Activated T-cell treated with anti-CD3 and anti-CD28 coated beads for 1 hour (primary cell): ENCODE measurements at places on chromosomes 4 and X.

DNA sequence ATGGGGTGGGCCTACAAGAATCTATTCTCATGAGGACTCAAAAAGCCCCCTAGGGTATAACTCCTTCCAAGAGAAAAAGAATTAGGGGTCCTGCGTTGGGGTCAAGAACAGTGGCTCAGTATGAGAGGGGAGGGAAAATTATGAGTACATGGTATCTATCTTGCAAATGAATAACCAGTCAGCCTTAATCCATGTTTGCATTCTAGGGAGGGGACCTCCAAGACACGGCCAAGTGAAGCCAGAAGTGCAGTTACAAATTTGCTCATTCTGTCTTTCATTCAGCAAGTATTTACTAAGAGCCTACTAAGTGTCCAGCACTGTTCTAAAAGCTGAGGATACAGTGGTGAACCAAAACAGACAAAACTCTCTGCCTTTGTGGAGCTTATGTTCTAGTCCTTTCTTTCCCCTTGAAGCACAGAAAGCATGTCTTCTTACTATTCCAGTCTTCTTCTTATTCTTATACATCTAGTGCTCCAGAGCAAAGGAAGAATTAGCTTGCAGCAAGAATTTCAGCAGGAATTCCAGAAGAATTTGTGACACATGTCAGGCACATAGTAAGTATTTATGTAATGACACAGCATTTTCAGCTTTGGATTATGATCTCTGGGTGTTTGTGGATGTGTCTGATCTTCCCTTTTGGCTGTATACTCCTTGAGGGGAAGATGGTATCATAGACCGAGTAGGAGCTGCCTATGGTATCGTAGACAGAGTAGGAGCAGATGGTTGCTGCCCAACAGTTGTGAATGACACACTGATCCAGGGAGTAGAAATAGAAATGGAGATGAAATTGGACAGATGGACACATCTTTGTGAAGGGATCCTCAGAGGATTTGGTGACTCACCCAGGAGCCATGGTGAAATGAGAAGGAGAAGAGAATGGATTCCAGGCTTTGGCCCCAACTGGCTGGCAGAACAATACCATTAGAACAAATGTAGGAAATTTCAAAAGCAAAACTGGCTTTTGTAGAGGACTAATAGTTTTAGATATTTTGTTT, 75.9 kb downstream of the COQ2 start:
- DNase-seq = no peak

DNA sequence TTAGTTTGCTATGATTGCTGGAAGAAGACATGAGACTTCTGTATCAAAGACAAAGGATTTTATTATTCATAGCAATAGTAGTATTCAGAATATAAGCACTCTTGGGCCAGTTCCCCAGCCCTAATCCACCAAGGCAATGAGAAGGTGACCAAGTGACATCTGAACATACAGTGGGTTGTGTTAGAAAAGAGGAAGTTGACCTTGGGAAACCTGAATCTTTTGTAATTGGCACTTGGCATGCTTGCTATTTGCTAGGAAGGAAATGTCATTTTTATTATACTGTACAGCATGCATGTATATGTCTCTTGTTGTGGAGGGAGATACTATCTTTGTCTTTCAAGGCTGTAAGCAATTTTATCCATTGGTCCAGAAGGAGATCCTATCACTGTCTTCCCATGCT, 216.1 kb upstream of the FAT1 start:
- DNase-seq = no peak

DNA sequence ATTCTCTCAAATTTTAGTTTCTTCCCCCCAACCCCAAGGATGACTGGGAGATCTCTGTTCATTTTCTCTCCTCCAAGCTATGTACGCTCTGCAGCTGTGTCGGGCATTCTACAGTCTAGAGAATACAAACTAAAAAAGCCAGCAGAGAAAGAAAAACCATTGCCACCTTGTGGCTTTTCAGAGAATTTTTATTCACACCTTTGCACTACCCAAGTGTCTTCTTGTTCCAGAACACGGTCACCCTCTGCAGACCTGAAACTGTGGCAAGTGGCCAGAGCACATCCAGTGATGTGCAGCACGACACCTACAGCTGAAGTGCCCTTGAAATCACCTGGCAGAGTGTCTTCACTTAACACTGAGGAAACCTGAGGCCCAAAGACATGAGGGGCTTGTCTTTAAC, 68.6 kb downstream of the CHST7 start:
- no peak for DNase-seq

- DNase-seq = no peak
Observed at GRCh38 chr4:167196344-167197012, 37.8 kb downstream of the SPOCK3 start.

DNA sequence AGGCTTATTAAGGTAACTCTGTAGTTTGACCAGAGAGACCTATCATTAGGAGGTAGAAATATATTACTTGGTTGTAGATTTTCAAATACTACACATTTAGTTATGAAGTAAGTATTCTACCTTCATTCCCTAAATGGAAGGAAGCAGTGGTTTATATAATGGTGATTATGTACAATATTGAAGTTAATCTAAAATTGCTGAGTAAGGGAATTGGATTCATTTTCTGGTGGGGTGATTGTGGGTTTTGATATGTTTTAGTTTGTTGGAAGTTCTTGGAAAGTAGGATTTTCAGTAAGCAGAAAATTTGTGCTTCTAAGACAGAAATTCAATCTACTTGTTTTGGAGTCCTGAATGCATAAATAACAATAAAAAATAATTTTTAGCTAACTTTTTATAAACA, 1830.9 kb upstream of the ADGRL3 start:
- no peak for DNase-seq

- DNase-seq = no peak
Observed at GRCh38 chrX:18962329-18962728, 21.6 kb downstream of the PHKA2 start.

DNA sequence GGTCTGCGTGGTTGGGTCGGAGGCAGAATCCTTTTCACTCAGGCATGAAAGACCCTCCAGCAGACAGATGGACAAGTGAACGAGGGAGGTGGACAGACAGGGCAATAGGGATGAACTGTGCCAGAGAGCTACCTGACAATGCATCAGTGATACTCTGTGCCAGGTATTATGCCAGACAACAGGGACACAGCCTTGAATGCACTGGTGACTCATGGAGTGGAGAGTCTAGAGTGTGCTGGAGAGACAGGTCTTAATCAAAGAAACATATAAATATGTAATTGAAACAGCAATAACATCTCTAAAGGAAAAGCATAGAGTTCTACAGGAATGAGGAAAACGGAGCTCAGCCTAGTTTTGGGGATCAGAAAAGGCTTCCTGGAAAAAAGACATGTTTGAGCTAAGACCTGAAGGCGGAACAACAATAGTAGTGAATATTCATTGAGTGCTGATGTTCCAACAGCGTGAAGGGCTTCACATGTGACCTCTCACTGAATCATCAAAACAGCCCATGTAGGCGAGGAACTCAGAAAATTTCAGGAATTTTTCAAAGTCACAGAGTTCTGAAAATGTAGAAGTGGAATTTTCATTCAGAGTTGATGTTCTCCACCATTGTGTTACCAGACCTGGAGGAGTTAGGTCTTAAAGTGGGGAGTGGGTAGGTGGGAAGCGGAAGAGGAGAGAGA, 20.0 kb upstream of the FGFBP2 start:
- no peak for DNase-seq

- no peak for DNase-seq
Observed at GRCh38 chr4:155271557-155271956, 63.1 kb downstream of the NPY2R start.

GRCh38 chr4:159107203-159107925, 4.5 kb downstream of the RAPGEF2 start:
- no peak for DNase-seq

GRCh38 chr4:85703096-85703495, 228.1 kb downstream of the ARHGAP24 start:
- DNase-seq = no peak

- no peak for DNase-seq
Observed at GRCh38 chr4:78864405-78865024, 74.7 kb downstream of the PAQR3 start.

DNA sequence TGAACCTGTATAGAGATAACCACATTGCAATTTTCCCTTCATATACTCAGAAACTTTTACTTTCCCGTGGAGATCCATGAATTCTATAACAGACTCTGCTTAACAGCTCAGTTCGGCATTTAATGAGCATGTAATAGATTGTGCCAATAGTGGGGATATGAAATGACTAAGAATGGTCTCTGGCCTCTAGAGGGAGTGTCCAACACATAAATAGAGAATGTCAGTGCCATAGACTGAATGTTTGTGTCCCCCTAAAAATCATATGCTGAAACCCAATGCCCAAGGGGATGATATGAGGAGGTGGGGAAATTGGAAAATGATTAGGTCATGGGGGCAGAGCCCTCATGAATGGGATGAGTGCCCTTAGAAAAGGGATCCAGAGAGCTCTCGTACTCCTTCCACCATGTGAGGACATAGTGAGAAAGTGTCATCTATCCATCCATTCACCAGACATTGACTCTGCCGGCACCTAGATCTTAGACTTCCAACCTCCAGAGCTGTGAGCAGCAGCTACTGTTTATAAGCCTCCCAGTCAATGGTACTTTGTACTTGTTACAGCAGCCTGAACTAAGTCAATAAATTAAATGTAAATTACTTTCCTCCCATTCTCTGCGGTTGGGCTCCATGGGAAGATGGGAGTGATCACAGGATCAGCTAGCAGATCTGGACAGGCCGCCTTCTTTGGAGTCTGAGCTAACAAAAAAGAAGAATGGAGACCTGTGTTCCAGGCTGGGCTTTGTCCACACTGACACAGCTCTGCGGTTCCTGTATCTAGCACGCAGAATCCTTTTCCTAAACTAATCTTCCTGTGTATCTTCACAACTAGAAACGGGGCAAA, 28.1 kb upstream of the HPSE start:
- no peak for DNase-seq

- DNase-seq = no peak
Observed at GRCh38 chr4:174365018-174365587, 81.4 kb downstream of the CEP44 start.

GRCh38 chrX:17798921-17799320, 61.6 kb downstream of the SCML1 start:
- DNase-seq = no peak

DNA sequence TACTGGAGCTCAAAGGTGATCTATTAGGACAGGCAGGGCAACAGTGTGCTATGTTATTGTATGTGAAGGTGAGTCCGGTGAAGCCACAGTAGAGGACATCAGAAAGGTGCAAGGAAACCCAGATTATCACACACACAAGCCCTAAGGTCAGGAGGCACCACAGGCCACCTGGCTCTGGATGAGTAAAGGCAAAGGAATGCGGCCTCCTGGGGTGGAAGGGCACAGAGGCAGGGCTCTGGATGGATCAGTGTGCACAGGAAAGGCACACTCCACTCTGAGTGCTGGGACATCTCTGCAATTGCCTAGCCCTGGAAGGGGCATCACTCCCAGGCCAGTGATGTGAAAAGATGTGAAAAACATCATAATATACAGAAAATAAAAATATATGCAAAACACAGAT, 683.5 kb downstream of the TRIML1 start:
- DNase-seq = no peak

DNA sequence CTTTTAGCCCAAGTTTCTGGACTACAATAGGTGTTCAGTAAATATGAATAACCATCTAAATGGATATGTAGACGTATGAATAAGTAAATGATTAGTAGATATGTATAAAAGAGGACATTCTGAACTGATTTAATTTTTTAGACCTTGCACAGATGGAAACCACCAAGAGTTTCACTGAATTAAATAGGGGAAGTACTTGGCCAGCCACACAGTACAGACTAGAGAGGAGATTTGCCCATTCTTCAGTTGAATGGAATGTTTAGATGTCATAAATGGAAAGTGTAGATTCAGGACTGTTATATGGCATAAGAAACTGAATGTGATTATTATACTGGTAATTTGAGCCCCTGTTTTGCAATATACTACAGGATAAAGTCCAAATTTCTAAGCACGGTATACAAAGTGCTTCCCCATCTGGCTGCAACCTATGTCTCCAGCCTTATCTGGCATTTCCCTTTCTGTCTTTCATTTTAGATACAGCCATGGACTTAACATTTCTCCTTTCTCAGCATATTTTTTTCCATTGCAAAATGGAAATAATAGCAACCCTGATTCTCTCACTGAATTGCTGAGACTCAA, 137.8 kb upstream of the HS3ST1 start:
- DNase-seq = no peak
